Upper lobe of right lung (tissue), 1 donor: ENCODE measurements at places on chromosomes 12 and 14. TPM values are rescaled to one million over a fixed set of nuclear protein-coding genes. Genes with fewer than 3 reads are reported as not detected.

- no peaks in the 10 kb centered on the region for H3K4me1 ChIP-seq
- no peak overlapping the region for H3K4me3 ChIP-seq
- no peak overlapping the region for H3K27ac ChIP-seq
- no peak for DNase-seq
Measured at GRCh38 chr14:79342942-79343341, 868.4 kb downstream of the DIO2 start.

DNA sequence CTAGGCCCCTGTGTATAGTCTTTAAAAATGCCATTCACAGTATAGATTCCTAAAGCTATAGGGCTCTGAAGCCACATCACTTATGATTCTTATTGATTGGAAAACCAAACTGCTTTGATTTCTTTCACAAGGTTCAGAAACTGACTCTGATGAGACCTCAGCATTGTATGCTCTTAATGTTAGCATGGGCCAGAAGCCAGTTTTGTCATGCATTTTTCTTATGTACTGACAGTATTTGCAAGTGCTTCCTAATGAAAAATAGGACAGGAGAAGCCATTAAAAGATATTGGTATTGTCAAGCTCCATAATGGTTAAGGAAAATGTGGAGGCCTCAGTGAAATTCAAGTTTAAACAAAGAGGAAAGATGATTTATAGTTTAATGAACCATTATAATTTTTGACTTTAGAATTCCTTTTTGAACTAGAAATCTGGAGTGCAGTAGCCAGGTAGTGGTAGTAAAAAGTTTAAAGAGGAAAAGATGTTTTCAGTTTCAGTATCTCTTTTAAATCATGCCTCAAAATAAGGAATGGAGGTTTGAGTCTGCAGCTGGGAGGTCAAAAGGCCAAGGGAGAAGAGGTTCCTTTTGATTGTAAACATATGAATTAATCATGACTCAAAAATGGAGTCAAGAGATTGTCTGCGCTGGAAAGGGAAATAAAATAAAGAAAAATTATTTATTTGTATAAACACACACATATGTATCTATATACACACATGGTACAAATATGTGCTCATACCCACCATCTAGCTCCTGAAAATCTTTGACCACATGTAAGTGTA is 388.1 kb upstream of the PRICKLE1 start:
- no peaks in the 10 kb centered on the region for H3K36me3 ChIP-seq
- H3K27me3 ChIP-seq = no peaks in the 10 kb centered on the region
- no peaks in the 10 kb centered on the region for H3K4me1 ChIP-seq
- no peak overlapping the region for H3K27ac ChIP-seq
- DNase-seq = no peak
- H3K4me3 ChIP-seq = no peak overlapping the region

The CCDC60 gene
- not detected for total RNA-seq

The TROAP gene
- 0.96 TPM for total RNA-seq

The ATG2B gene
- total RNA-seq = 19.1 TPM
